Esophagus mucosa (tissue), 1 donor: ENCODE measurements at places on chromosomes 12 and 14. TPM values are rescaled to one million over a fixed set of nuclear protein-coding genes. Genes with fewer than 3 reads are reported as not detected.

The OR6C74 gene
- not detected for total RNA-seq

The PROX2 gene
- total RNA-seq, result not detected

The MYH6 gene
- total RNA-seq, result not detected

The OR4K1 gene
- total RNA-seq, result not detected

The CLEC2B gene
- total RNA-seq, result 13.0 TPM

The PLEKHG7 gene
- 0.28 TPM for total RNA-seq

The CAPS2 gene
- 5.8 TPM for total RNA-seq

The EML5 gene
- total RNA-seq, result 1.4 TPM

The TSPAN8 gene
- 0.60 TPM for total RNA-seq

The TAS2R30 gene
- 1.1 TPM for total RNA-seq

The SLC6A15 gene
- 19.4 TPM for total RNA-seq

The SDR9C7 gene
- total RNA-seq, result 26.0 TPM

The KRT79 gene
- total RNA-seq, result 0.32 TPM

The PIWIL1 gene
- total RNA-seq, result not detected

The SYT10 gene
- not detected for total RNA-seq

The ADAMTS20 gene
- total RNA-seq, result not detected

The PRR4 gene
- 0.64 TPM for total RNA-seq

The FBXO21 gene
- 22.9 TPM for total RNA-seq

The TMEM132D gene
- total RNA-seq, result not detected

The CABP1 gene
- total RNA-seq, result 0.16 TPM

The ACVRL1 gene
- 4.9 TPM for total RNA-seq

The SMIM10L1 gene
- total RNA-seq, result 4.0 TPM

The KRT2 gene
- total RNA-seq, result not detected

The ALX1 gene
- not detected for total RNA-seq

The PPM1H gene
- 0.56 TPM for total RNA-seq

The MTA1 gene
- 30.9 TPM for total RNA-seq

The GTF2H3 gene
- total RNA-seq, result 31.5 TPM

The BTBD6 gene
- total RNA-seq, result 34.4 TPM

The WDR20 gene
- 26.5 TPM for total RNA-seq

The RPGRIP1 gene
- total RNA-seq, result not detected

The SERPINA10 gene
- total RNA-seq, result not detected

The PLEKHH1 gene
- total RNA-seq, result 4.5 TPM

The FGF6 gene
- total RNA-seq, result not detected

The KRT78 gene
- total RNA-seq, result 291 TPM

The TPPP2 gene
- total RNA-seq, result not detected

The TCL1B gene
- total RNA-seq, result not detected

The LRIG3 gene
- total RNA-seq, result 28.2 TPM
